ENCODE measurements at places on chromosomes 2 and 18.
A peak's percentile ranks its signal among the peaks of the same experiment; 100 is the strongest.

- DNase-seq, result peak; percentile 87
Observed at GRCh38 chr18:13447621-13448334, 229.2 kb downstream of the LDLRAD4 start.

DNA sequence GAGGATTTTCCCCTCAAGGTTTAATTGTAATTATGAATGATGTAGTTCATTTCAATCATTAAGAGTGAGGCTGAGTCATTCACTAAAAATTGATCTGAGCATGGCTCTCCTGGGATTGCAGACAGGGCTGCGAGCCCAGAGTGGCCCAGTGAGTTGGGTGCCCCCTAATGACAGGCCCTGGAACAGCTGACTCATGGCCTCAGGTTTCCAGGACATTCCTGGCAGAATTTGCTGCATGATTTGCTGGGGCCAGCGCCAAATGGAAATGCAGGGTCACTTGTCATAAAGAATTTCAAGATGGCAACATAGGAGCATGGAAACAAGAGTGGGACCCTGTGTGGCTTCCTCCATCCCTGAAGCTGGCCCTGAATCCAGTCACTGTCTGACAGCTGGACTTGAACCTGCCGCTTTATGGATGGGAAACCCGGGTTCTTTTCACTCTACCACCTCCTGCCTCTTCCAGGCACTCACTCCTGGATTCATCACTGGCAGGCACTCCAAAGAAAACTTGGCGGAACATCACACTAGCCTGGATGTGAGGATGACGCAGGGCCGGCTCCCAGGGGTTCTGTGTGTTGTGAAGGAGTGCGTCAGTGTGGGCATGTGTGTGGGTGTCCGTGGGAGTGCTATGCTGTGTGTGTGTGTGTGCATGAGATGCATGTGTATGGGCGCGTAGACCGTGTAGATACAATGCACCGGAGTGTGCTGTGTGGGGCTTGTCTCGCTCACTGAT lies 15.2 kb downstream of the OTOF start:
- peak; percentile 72 for DNase-seq

GRCh38 chr2:201931475-201931874 lies 102.2 kb upstream of the FZD7 start:
- no peak for DNase-seq

DNA sequence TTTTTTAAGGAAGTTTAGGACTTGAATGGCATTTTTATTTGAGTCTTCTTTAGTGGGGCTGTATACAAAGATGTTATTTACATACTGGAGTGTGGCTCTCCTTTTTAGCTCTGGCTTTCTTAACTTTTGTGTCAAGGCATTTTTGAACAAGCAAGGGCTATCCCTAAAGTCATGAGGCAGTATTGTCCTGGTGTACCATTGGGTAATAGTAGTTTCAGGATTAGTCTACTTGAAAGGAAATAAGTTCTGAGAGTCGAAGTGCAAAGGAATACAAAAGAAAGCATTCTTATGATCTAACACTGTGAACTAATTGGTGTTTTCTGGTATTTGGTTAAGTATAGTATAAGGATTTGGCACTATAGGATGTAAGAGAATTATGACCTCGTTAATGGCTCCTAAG lies 1.9 kb upstream of the CYP27A1 start:
- DNase-seq, result no peak

DNA sequence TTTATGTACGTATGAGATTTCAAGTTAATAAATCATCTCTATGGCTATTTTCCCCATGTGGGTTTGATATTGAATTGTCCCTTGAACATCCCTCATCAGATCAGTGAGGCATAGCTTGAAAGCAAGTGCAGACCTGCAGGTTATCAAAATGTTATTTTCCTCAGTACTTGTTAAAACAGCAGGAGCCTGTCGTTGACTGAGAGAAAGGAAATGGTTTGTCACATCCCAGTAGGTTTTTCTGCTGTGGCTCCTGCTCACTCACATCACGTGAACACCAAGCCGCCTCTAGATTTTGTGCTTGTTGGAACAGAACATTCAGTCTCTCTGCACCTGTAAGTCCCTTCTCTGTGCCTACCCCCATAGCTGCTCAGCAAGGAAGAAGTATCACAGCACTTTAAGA lies 340.3 kb downstream of the CELF4 start:
- DNase-seq, result no peak

GRCh38 chr18:54130177-54130576 lies 94.3 kb downstream of the MBD2 start:
- DNase-seq, result no peak

GRCh38 chr2:145028101-145028920 lies 508.4 kb upstream of the ZEB2 start:
- no peak for DNase-seq

GRCh38 chr2:240713928-240714746 lies 22.5 kb downstream of the AQP12A start:
- DNase-seq, result no peak

DNA sequence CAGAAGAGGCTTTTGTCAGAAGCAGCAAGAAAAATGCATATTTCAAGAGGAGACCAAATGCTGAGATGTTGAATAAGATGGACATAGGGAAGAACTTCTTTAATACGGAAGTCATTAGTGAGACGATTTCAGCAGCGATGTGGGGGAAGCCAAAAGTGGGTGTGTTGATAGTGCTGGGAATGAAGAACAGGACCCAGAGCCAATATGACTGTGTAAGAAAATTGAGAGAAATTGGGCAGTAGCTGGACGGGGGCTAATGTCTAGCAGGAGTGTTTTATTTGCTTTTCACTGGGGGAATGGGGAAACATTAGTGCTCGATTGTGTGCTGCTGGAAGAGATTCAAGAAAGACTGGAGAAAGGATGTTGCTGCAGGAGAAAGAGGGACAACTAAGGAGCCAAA lies 788.7 kb upstream of the KLHL29 start:
- DNase-seq, result no peak

GRCh38 chr18:78659057-78659456 lies 320.6 kb upstream of the SALL3 start:
- DNase-seq, result no peak

- no peak for DNase-seq
Observed at GRCh38 chr2:85681776-85682175, 12.4 kb upstream of the GNLY start.

DNA sequence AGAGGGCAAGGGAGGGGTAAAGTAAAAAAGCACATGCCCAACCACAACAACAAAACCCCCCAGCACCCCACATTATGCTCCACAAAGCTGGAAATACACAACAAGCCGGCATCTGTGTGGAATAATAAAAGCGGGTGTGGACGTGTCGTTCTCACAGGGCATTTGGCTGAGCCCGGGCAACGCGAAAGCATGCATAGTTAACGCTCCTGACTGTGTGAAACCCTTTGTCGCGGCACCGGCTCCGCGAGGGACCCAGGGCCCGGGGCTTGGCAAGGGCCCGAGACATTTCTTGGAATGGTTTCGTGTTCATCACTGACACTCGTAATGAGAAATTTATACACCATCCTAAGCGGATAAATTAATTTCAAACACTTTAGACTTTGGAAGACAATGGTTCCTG lies 165.6 kb downstream of the INHBB start:
- no peak for DNase-seq

GRCh38 chr2:42246562-42246961 lies 77.4 kb downstream of the EML4 start:
- DNase-seq, result no peak

DNA sequence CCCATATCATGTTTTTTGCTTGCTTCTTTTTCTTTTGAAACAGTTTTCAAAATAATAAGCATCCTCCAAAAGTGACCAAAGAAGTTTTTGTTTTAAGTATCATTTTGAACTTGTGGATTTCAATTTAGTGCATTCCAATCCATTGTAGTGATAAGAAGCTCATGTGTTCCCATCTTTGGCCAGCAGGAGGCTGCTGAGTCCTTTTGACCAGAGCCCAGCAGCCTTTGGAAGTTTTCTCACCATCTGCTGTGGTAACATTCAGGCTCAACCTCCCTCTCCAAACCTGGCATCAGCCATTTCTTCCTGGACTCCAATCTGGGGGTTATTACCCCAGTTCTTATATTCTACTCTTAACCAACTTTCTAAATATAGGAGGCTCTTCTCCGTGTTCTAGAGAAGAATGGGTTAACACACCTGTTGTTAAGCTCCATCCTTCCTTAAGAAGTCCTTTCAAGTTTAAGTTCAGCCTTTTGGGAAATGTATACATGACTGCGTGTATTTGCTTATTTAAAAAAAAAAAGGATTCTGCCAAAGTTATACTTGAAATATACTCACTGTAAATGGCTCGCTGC lies 39.0 kb upstream of the MAL start:
- peak; percentile 64 for DNase-seq

- DNase-seq, result peak; percentile 61
Observed at GRCh38 chr2:85288244-85288725, 39.5 kb downstream of the TGOLN2 start.

DNA sequence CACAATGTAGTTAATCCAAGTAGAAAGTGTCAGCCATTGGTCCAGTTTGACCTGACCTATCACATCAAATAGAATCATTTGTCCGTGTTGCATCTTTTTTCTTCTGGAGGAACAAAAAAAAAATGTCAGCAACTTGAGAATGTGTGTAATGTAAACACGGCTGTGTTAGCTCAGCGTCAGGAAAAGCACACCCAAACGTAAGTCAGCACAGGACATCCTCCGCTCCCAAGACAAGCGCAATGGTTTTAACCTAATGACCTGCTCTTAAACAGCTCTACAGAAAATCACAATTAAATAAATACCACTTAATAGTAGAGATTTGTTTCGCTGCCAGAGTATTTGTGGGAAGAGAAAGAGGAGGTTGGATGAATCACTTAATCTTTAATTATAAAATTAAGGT lies 59.4 kb downstream of the OSR1 start:
- DNase-seq, result no peak

DNA sequence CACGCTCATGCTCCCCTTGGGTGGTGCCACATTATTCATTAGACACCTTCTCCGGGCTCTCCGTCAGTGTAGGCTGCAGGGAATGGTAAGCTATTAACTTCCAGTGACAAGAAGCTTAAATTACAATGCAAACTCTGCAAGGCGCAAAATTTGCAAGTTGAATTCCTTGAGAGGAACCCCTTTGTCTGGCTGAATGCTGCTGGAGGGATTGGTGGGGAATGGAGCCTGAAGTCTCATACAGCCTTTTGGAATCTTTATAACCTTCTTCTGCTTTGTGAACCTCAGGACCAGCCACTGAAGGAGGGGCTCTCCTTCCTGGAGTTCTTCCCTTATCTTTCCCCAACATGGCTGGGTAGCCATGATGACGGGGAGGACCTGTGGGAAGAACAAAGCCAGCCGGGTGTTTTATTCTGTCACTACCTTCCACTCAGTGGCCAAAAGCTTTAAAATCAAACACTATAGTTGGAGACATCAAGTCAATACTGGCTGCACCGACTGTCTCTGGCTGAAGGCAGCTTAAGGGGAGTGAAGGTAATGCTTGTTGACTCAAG lies 220.9 kb upstream of the EPHA4 start:
- DNase-seq, result no peak

DNA sequence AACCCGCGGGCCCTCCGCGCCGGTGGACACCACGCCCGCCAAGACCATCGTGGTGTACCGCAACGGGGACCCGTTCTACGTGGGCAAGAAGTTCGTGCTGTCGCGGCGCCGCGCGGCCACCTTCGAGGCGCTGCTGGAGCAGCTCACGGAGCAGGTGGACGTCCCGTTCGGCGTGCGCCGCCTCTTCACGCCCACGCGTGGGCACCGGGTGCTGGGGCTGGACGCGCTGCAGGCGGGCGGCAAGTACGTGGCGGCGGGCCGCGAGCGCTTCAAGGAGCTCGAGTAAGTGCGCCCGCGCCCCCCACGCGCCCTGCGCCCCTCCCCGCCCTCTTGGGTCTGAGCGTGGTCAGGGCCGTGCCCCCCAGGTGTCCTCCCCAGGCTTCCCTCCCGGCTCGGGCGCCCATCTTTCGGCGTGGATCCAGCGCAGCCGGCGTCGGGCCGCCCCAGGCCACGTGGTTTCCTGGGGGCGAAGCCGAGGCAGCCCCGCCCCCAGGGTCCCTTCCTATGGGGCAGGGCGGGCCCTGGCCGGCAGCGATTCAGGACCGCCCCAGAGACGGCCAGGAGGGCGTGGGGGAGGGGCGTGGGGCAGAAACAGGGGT lies 481 bp downstream of the DCDC2C start:
- no peak for DNase-seq

GRCh38 chr2:21860907-21861306 lies 737.1 kb downstream of the TDRD15 start:
- DNase-seq, result no peak

GRCh38 chr18:4245456-4245855 lies 209.7 kb downstream of the DLGAP1 start:
- no peak for DNase-seq

DNA sequence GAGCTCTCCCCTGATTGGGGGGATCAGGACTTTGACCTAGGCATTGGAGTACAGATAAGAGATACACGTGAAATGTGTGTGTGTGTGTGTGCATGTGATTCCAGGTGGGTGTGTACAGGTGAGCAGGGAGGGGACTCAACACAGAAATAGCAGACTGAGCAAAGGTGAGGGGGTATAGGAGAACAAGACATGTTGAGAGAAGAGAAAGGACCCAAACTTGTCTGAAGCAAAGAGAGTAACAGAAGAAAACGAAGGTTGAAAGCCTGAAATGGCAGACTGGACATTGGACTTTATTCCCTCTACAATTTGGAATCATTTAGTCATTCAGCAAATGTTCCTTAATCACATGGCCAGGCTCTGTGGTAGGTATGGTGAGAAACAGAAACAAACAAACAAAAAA lies 23.3 kb downstream of the MRO start:
- no peak for DNase-seq

- DNase-seq, result no peak
Observed at GRCh38 chr2:204669382-204669781, 124.1 kb downstream of the PARD3B start.

DNA sequence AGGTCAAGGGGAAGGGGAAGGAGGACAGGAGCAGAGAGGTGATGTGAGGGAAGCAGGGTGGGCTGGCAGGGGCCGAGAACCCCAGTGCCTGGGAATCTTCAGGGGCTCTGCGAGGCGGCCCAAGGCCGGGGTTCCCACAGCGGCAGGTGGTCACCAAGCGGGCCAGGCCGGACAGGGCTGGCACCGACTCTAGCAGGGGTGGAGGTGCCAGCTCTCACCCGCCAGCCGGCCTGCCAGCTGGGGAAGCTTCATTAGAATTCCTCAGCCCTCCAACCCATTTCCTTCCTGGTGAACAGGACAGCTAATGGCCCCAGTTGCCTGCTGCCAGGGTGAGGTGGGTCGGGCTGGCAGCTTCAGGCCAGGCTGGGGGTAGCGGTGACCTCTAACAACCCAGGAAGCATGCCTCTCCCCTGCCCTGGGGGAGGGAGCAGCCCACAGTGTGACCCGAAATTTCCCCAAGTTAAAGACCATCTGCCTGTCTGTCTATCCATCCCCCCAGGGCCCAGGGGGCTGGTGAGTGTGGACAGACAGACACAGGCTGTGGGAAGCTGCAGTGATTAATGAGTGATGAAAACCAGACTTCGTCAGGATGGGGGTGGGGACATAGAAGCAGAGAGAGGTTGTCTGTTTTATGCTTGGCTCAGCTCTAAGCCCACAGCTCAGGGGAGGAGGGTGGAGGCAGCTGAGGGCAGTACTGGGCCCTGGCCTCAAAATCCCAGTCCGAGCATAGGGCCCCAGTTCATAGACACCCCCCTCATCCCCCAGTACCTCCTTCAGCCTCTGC lies 144.1 kb downstream of the ZFP36L2 start:
- peak; percentile 84 for DNase-seq

GRCh38 chr2:63736354-63736753 lies 105.3 kb upstream of the UGP2 start:
- peak; percentile 6 for DNase-seq

GRCh38 chr2:83233781-83234180 lies 1225.3 kb downstream of the SUCLG1 start:
- no peak for DNase-seq

GRCh38 chr2:101679037-101679726 lies 18.3 kb upstream of the MAP4K4 start:
- DNase-seq, result peak; percentile 88

Measured in M059J (cell line).